Mucosa of gallbladder (tissue), 1 donor: ENCODE measurements at places on chromosomes 11 and 22. TPM values are rescaled to one million over a fixed set of nuclear protein-coding genes. Genes with fewer than 3 reads are reported as not detected.

MDK gene
- total RNA-seq = 106 TPM

TRPC6 gene
- 1.5 TPM for total RNA-seq

OR6T1 gene
- not detected for total RNA-seq

RAG2 gene
- not detected for total RNA-seq

DDTL gene
- 3.0 TPM for total RNA-seq

ADAMTS15 gene
- total RNA-seq = 3.2 TPM

ANO9 gene
- total RNA-seq = 49.3 TPM

GRCh38 chr11:56089697-56090096, 3.4 kb upstream of the OR8I2 start:
- no peak for DNase-seq

GRCh38 chr11:123607781-123608180, 46.6 kb downstream of the SCN3B start:
- no peak for DNase-seq

DNA sequence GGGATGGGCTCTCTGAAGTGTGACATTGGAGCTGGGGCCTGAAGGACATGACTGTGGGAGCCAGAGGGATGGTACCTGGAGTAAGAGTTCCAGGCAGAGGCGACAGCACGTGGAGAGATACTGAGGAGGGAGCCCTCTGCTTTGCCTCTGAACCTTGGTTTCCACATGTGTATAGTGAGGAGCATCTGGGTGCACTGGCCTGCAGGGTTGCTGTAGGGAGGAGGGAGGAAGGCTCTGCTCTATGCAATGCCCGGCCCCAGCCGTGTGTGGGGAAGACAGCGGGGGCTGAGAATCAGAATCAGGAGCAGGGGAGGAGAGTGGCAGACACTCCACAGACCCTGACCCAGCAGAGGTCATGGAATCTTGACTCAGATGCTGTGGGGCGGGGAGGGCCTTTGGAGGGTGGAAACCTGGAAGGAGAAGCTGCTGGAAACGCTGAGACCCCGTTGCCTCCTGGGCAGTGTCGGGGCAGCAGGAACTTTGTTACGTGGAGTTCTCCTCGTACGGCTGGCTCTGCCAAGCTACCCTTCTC, 4.0 kb downstream of the SCYL1 start:
- no peak for DNase-seq

- no peak for DNase-seq
These were observed 37.4 kb downstream of the PRDM10 start for GRCh38 chr11:129965248-129965647.

GRCh38 chr11:132330515-132330914, 960.1 kb downstream of the NTM start:
- DNase-seq = no peak

DNA sequence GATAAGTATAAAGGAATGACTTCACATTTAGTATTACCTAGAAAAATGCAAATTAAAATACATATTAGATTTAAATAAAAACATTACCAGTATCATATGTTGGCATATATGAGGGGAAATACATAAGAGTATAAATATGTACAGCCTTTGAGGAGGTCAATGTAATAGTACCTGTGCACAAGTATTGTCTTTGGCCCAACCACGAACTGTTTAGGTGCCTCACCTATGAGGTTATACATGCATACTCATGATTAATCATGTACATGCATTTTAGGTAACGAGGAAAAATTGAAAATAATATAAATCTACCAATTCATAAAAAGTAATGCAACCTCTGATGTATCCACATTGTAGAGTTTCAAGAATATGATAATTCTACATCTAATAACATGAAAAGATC, 909.8 kb downstream of the METTL15 start:
- no peak for DNase-seq

GRCh38 chr11:128854841-128855240, 12.3 kb downstream of the KCNJ1 start:
- DNase-seq = no peak

DNA sequence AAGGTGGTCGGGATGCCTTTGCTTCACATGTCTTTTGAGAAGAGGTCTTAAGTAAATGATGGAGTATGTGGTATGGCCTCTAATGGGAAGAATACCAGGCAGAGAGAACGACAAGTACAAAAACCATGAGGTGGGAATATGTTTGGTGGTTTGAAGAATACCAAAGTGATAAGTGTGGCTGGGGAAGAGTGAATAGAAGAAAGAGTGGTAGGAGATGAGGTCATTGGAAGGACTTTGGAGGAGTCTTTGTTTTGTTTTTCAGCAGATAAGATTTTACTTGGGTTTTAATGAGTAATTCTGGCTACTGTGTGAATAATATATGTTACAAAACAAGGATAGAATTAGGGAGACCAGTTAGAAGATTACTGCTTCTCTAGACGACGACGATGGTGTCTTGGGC, 515.4 kb downstream of the RAB38 start:
- no peak for DNase-seq

- DNase-seq = no peak
These were observed 46.5 kb upstream of the ADORA2A start for GRCh38 chr22:24380905-24381230.

- no peak for DNase-seq
These were observed 61.7 kb upstream of the CHRNA10 start for GRCh38 chr11:3732671-3733436.

DNA sequence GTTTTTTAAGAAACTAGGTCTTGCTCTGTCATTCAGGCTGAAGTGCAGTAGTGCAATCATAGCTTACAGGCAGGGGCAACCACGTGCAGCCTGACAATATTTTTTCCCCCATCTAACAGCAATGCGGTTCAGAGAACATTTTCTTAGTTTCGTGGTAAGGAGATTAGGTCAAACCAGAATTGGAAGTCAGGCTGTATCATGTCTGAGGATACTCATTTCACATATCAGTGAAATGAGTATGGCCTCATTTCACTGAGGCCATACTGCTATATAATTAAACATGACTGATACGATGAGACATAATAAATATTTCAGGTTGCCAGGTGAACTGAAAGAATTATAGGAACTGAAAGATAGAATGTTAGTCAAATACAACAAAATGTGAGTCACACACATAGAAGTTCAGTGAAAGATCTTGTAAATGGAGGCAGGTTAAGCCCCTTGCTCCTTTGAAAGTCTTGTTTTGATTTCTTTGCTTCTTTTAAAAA, 32.5 kb upstream of the IZUMO1R start:
- no peak for DNase-seq

DNA sequence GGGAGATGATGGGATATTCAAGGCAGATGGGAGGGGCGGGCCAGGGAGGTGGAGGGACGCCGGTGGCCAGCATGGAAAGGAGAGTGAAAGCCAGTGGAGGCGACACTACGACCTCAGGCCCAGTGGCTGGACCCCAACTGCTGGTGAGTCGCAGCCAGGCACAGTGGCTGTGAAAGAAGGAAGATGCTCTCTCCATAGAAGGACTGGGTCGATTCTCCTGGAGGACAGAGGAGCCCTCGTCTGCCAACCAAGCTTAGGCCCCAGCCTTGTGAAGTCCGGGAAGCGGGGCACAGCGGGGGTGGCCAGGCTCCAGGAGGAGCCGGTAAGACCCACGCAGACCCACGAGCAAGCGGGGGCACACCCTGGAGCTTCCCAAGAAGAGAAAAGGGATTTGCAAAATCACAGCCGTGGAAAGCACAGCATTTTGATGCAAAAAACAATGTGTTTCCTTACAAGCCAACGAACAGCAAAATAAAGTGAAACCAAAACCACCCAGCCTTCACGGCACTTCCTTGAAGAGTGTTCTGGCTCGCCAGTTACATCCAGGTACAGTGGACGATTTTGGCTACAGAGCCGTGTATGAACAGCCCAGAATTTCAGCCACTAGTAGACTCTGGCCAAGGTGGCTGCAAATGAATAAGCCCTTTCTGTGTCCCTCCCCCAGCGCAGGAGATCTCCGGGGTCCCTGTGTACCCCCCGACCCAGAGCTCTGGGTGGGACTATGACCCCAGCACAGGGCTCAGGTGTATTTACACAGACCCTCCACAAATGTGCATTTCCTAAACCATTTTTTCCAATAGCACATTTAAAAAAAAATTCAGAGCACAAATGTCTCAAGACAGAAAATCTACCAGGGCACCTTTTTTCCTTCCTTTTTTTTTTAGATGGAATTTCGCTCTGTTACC, 96.9 kb downstream of the TRMU start:
- DNase-seq = no peak

DNA sequence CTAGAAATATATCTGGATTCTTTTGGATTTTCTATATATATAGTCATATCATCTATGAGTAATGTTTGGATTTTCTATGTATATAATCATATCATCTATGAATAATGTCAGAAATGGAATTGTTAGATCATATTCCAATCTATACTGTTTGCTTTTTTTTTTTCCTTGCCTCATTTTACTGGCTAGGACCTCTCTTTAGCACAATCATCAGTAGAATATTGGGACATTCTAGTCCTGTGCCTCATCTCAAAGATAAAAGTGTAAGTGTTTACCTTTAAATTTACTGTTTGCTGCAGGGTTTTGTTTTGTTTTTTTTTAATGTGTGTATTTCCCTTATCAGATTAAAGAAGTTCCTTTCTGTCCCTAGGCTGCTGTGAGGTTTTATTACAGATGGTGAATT, 97.0 kb downstream of the C11orf65 start:
- no peak for DNase-seq

DNA sequence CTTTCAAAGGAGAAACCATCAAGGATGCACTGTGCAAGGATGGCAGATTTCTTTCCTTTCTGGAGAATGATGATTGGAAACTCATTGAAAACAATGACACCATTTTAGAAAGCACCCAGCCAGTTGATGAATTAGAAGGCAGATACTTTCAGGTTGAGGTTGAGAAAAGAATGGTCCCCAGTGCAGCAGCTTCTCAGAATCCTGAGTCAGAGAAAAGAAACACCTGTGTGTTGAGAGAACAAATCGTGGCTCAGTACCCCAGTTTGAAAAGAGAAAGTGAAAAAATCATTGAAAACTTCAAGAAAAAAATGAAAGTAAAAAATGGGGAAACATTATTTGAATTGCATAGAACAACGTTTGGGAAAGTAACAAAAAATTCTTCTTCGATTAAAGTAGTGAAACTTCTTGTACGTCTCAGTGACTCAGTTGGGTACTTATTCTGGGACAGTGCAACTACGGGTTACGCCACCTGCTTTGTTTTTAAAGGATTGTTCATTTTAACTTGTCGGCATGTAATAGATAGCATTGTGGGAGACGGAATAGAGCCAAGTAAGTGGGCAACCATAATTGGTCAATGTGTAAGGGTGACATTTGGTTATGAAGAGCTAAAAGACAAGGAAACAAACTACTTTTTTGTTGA, 9.8 kb downstream of the FAM111A start:
- no peak for DNase-seq

GRCh38 chr11:65355013-65355775, 643 bp downstream of the TIGD3 start:
- DNase-seq = no peak

DNA sequence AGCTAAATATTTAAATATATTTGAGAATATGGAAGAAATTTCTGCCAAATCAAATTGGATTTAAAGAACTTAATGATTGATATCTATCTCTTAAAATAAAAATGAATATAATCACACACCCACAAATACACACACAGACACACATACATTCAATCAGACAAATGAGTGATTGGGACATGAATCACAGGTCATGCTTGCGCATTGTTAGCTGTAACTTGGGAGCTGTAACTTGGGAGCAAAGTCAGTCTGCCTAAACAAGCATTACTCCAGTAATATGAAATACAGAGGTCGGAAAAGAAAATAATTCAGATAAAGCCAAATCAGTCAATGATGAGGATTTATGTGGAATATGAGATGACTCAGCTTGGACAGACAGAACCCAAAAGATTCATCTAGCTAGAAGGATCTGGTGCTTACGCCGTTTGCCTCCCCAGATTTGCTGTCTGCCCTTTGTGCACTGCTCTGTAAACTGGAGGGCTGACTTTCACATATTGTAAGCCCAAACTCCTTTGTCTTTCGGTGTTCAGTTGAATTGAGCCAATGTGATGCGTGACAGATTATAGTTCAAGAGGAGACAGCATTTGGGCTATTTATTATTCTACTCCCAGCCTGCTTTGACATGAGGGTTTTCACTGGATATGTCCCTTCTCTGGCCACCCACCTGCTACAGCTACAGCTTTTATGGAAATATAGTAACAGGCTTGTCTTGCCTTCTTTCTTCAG, 1.6 kb downstream of the OR56B1 start:
- DNase-seq = no peak

GRCh38 chr22:49827853-49828598, at the start of gene BRD1:
BRD1 (minus strand) TSS chr22:49827873; CDS start chr22:49824317, 3,556 bp downstream.
- peak; percentile 52 for DNase-seq

- no peak for DNase-seq
These were observed 5.1 kb upstream of the BBS1 start for GRCh38 chr11:66505276-66505816.

- DNase-seq = no peak
These were observed 11.0 kb downstream of the NECTIN1 start for GRCh38 chr11:119717839-119718534.

GRCh38 chr11:24297461-24297860, 199.4 kb upstream of the LUZP2 start:
- DNase-seq = no peak

- DNase-seq = no peak
These were observed 152.3 kb upstream of the SEZ6L start for GRCh38 chr22:26016916-26017315.

GRCh38 chr11:107836851-107837250, 21.7 kb downstream of the SLC35F2 start:
- DNase-seq = no peak

DNA sequence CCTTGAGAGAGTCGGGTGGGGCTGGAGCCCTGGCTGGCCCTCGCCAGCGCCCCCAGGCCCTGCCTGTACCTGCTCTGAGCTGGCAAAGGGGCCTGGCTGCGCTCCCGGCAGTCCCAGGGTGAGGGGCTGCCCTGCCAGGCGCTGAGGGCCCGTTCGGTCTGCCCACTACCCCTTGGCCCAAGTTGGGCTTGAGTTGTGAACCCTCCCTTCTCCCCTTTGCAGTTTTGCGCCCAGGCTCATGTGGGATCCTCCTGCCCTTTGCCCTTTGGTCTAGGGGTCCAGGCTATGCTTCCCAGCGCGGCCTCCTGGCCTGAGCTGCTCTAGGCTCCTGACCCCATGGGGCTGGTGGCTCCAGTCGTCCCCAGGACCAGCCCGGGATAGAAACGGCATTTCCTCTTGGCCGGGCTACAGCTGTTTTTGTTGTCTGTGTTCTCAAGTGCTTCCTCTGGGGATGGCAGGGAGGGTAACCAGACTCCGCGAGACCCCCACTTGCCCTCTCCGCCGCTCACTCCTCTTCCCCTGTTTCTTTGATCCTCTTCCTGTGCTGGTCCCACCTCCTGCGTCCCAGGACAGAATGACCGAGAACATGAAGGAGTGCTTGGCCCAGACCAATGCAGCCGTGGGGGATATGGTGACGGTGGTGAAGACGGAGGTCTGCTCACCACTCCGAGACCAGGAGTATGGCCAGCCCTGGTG, 34.9 kb downstream of the PRDM11 start:
- DNase-seq = no peak

DNA sequence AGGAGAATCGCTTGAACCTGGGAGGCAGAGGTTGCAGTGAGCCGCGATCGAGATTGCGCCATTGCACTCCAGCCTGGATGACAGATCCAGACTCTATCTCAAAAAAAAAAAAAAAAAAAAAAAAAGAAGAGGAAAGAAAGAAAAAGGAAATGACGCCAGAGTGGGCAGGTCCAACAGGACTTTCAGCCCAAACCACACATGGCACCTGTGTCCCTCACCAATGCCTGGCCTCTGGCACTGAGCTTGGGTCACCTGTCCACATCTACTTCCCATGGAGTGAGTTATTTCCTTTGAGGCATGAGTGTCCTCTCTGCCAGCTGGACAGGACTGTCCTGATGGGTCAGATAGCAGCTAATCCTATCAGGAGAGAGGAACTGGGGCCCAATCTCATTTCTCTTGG, 15.2 kb upstream of the GCAT start:
- no peak for DNase-seq

GRCh38 chr11:115215694-115216617, 288.3 kb downstream of the CADM1 start:
- DNase-seq = no peak

- no peak for DNase-seq
These were observed 128.3 kb downstream of the OSBP2 start for GRCh38 chr22:30823015-30823370.
